ENCODE measurements at places on chromosomes 2 and 18.

DNA sequence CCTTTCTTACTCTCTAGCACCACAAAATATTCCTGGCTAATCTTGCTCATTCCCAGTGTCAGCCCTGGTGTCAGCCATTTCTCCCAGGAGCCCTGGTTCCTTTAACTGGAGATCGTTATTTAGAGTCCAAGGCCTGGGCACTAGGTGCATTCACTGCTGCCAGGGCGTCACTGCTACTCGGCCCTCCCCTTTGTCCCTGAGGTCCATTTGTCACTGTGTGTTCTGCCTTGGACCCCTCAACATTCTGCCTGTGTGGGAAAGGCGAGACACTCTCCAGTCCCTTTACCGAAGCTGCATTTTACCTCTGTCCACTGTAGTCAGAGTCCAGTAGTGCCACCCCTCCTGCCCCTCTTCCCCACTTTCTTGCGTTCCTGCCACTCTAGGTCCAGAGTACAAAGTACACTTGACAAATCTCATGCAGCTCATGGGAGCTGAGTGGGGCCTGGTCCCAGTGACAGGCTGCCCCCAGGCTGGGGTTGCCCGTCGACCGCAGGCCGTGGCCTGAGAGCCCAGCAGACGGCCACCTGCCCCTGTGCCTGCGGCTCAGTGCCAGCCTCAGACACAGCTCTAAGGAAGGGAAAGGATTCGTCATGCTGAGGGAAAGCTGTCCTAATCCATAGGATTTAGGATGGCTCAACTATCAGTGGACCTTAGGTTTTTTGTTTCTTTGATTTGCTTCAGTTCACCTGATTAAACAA is 52.1 kb downstream of the COPS8 start:
- no peak for DNase-seq

- DNase-seq, result no peak
Observed at GRCh38 chr2:150191349-150191748, 296.1 kb downstream of the RND3 start.

DNA sequence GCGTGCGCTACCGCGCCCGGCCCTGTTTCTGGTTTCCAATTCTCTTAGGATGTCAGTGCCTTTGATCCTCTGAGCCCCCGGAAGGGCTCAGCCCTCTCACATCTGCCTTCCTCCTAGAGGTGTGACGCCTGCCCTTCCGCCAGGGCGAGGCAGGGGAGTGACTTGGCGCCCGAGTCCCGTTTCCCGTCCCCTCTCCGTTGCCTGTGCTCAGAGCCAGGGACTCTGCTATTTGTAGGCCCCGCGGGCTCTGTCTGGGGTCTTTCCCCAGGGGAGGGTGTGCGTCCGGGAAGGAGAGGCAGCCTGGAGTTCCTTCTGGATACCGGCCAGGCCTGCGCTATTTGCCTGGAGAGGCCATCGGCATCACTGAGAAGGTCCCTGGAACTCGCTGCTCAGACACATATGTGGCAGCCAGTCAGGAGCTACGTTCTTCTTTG is 103.7 kb upstream of the TAF1B start:
- peak; percentile 62 for DNase-seq

DNA sequence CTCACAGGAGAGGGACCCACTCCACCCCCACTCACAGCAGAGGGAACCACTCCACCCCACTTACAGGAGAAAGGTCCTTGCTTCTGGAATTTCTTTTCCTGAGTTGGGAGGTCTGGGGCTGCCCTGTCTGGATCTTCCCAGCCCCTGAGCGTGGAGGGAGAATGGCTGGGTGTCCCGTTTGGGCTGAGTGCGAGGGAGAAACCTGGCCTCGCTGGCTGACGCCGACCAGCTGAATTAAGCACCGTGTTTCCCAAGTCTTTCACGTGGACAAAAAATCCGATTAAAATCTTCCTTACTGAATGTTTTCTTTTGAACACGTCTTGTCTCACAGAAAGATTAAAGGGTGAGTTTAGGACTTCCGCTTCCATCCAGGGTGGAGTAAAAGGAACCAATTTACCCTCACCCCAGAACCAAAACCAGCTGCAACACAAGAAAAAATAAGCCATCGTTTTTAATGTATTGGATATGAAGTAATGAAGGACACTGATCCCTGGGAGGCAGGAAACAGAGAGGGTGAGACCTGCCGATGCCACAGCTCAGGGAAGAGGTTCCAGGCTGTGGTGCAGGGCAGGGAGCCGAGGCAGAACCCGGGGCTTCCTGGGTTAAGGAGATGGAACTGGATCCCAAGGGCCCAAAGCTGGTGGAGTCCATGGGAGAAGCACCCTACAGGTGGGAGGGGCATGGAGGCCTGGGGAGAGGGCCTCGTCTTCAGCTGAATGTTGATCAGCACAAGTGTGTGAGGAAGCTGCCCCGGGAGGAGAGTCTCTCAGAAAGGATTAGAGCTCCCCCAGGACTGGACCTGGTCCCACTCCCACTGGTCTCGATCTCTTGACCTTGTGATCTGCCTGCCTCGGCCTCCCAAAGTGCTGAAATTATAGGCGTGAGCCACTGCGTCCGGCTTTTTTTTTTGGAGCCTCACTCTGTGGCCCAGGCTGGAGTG is 60.3 kb downstream of the RTP5 start:
- DNase-seq, result no peak

- DNase-seq, result no peak
Observed at GRCh38 chr2:240365971-240366471, 69.4 kb upstream of the GPC1 start.

GRCh38 chr2:127510073-127510472 is 16.2 kb downstream of the IWS1 start:
- no peak for DNase-seq

- DNase-seq, result no peak
Observed at GRCh38 chr2:128269990-128270671, 48.5 kb downstream of the HS6ST1 start.

- no peak for DNase-seq
Observed at GRCh38 chr2:28591711-28592335, 96.0 kb downstream of the PLB1 start.

GRCh38 chr2:154698296-154698720 is at the start of gene KCNJ3:
TSS of gene KCNJ3 (plus strand) at chr2:154698695. CDS start at chr2:154698776, 81 bp downstream.
- DNase-seq, result no peak

DNA sequence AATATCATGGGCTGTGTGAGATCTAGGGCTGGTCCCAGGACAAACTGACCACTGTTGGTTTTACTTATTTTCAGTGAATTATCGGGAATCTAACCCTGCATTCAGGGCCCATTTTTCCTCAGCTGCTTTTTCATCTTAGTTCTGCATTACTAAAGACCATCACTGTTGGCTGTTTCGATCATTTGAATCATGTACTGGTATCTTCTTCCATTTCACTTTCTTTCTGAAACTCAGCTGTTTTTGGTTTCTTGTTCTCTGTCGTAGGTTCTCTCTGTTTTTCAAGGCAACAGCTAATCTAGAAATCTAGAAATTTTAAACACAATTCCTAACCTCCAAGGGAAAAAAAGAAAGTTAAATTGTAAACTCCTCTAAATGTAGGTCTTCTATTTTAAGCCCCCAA is 159.9 kb upstream of the SESTD1 start:
- no peak for DNase-seq

DNA sequence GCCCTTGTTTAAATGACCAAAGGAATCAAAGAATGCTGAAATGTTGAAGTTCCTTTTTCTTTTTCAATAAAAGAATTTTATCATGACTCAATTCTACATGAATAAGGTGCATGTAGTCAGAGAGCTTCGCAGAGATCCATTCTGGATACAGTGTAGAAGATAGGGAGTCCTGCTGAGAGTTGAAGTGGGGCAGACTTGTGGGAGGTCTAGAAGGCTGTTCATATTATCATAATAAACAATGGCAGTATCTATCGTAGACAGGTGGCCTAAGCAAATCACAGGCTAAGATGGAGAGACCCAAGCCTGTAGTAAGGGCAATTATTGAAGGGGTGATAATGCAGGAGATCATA is 1322.0 kb upstream of the CELF4 start:
- DNase-seq, result no peak

- no peak for DNase-seq
Observed at GRCh38 chr2:219523031-219523671, 8.9 kb downstream of the ASIC4 start.

DNA sequence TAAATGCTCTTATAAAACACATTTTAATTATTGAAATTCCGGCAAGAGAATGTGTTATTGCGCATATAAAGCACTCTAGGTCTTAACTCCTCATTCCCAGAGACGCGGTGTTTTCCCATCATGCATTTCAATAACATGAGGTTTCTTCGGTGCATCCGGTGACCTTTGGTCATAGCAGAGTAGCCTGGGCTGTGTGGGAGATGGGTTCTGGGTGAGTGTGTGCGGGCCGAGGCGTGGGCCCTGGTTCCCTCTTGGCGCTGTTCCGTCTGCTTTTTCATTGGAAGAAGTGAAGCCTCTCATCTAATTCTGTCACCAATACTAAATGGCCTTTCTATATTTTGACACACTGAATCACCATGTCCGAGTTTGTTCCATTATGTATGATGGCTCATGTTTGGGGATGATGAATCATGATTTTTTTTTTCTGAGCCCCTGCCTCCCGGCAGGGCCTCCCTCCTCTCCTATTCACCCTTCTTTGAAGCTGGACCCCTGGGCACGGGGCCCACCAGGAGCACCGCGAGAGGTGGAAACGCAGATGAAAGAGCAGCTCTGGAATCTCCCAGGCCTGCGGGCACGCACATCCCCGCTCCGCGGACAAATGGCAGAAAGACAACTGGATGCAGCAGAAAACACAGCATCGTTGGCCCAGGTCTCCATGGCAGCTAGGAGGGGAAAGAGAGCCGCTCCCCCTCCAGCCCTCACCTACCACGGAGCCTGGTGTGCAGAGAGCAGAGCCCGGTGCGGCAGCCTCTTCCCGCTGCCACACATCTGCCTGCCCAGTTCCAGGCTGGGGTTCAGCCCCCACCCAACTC is 85.8 kb upstream of the HPCAL1 start:
- no peak for DNase-seq

- DNase-seq, result no peak
Observed at GRCh38 chr18:60020107-60020925, 120.5 kb downstream of the PMAIP1 start.

DNA sequence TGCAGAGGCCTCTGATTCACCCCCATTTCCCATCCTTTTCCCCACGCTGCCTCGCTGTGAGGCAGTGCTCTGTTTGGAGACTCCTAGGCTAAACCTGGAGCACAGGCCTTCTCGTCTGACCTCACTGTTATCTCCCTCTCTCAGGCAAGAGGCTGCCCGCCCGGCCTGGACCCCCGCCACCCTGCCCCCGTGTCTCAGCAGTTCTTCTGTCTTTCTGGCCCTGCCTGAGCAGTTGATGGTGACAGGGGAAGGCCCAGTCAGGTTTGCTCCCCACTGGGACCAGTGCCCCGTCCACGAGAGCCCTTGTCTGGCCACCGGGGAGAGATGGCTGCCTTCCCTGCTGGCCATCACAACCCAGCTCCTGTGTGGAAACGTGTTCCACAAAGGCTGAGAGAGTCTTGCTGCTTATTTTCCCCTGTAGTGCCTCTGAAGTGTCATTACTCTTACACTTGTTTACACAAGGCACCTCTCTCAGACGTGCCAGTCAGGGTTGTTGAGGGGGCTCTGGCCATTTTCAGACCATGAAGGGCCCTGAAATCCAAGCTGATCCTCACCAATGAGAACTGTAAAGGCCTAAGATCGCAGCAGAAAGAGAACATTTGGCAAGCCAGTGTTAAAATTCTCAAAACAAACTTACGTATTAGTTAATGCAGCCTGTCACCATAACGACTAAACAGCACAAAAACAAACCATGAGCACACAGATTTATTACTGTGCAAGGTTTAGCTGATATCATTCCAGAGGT is 210.9 kb downstream of the NDUFA10 start:
- no peak for DNase-seq

DNA sequence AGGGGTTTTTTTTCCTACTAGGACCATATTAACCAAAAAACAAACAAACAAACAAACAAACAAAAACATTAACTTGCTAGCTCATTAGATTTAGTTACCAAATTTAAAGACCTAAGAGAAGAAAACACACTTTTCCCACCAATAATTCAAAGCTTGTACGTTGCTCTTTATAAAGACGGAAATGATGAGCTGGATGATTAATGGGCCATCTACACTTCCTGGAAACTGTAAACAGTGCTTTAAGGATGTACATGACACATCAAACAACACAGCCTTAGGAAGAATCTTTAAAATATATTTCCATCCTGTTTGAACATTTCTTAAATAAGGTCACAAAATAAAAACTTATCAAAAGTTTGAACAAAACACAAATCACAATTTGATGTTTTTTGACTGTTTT is 982 bp downstream of the BMP10 start:
- no peak for DNase-seq

GRCh38 chr2:68251187-68251854 is 1.0 kb downstream of the PPP3R1 start:
- DNase-seq, result peak; percentile 85

GRCh38 chr2:159046966-159047365 is 78.5 kb downstream of the TANC1 start:
- no peak for DNase-seq

DNA sequence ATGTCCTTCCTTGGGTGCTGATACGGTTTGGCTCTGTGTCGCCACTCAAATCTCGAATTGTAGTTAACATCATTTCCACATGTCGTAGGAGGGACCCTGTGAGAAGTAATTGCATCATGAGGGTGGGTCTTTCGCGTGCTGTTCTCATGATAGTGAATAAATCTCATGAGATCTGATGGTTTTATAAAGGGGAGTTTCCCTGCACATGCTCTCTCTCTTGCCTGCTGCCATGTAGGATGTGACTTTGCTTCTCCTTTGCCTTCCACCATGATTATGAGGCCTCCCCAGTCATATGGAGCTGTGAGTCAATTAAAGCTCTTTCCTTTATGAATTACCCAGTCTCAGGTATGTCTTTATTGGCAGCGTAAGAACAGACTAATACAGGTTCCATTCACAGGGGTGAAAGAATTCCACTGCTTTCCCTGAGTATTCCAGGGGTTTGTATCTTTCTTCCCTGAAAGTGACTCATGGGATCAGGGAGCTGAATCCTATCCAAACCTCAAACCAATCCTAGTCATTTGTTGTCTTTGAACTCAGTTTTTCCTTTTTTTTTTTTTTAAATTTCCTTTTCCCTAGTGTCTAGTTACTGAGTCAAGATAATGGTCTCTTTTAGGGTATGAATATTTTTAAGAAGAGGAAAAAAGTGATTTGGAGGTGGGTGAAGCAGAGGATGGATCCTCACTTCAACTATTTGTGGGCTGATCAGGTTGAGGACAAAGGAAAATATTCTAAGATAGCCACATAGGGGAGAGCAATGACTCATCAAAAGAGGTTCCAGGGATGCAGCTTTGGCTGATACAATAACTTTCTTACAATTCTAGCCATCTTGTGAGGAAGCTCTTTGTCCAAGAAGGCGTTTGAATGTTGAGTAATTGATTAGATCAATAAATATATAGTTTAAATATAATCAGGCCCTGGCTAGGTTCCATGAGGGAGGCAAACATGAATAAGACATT is 19.5 kb upstream of the KCNE4 start:
- DNase-seq, result no peak

DNA sequence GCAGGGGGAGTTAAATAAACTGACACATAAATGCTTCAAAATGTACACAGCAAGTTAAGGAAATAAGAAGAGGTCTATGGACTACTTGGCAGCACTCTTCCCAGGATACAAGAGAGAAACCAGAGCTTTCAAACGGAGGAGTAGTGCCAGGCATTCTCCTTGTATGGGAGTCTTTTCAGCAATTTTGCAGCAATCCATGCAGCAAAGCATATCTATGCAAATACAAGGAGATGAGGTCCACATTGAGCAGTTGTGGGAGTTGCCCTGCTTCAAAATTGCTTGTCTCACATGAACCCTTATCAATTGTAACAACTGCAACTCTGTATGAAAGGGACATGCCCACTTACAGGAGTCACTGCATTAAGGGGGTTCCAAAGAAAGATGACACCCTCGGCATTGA is 37.8 kb downstream of the SCN9A start:
- no peak for DNase-seq

- DNase-seq, result no peak
Observed at GRCh38 chr2:99825630-99826029, 316.8 kb downstream of the AFF3 start.
